Activated gamma-delta T cell treated with anti-CD3 and anti-CD28 coated beads, Interleukin-2, amount 50 U/mL, for 16 hours (primary cell): ENCODE measurements at places on chromosomes 4 and X.

- no peak for DNase-seq
Observed at GRCh38 chr4:140865253-140866217, 109.3 kb upstream of the TBC1D9 start.

DNA sequence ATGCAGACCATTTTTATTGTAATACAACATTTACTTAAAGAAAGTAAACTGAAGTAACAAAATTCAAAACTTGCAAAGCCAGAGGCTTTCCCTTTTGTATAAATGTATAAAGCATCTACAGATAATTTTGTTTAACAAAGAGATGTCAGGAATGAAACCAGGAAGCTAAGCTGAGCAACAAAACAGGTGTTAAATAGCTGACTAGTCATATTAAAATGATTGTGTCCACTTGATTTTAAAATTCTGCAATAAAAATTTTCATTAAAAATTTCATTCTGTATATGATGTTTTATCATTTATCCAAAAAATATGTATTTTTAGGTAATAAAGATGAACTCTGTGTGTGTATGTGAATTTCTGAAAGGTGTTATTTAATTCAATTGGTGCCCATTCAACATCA, 72.0 kb upstream of the TRAM1L1 start:
- DNase-seq = no peak

- no peak for DNase-seq
Observed at GRCh38 chr4:145984563-145984962, 45.9 kb upstream of the ZNF827 start.

DNA sequence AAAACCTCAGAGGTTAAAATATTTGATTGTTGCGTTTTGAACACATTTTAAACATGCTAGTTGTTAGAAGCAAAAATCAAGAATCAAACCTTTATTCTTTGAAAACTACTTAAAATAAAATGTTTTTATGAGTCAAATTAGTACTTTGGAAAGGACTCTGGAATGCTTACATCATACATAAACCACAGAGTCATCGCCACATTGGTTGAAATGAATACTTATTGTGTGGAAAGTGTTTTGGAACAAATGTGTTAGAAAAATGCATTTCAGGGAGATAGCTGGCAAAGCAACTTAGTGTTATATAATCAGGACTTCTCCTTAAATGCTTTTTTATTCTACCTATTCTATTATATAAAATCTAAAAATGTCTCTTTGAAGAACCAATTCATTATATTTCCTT, 49.4 kb upstream of the CAMK2D start:
- DNase-seq = no peak

DNA sequence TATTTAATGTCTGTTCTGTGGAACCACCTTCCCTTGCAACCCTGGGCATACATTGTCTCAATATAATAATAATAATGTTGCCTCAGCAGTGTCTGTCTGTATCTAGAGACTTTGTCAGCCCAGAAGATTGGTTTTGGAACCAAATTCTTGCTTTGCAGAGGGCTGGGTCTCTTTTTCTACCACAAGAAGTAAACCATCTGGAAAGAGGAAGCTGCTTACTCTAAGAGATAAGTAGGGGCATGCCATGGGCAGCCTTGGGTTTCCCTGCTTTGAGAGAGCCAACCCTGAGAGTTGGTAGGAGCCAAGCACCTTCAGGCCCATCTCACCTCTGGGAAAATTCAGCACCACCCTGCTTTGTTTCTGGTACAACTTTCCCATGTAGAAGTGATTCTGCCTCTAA, 27.0 kb downstream of the TMEM31 start:
- DNase-seq = no peak
